ENCODE measurements at places on chromosomes 13 and 19.

GRCh38 chr13:49052813-49053212 is 77.1 kb downstream of the FNDC3A start:
- DNase-seq = no peak

DNA sequence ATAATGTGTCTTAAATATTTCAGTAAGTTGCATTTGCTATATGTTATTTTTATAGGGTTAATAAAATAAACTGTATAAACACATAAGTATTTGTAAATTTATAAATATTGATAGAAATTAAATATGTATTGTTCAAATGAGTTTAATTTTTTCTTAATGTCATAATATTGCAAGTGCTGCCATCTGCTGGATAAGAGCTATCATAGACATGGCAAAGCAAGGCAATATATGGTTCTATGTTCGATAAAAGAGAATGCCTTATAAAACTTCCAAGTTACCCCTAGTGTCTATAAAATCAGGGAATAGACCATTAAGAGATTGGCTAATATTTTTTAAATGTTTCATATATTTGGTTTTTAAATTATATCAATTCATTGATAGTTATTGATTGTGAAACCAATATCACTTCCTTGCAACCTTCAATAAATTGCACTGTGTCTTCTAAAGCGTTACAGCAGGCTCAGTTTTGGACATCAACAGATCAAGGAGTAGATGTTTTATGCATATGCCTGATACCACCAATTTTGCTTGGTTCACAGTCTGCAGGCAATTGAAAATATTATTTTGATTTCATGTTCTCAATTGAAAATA is 29.0 kb upstream of the SLITRK6 start:
- DNase-seq = no peak

- DNase-seq = no peak
These were observed 103.5 kb downstream of the FOXO1 start for GRCh38 chr13:40562975-40563349.

DNA sequence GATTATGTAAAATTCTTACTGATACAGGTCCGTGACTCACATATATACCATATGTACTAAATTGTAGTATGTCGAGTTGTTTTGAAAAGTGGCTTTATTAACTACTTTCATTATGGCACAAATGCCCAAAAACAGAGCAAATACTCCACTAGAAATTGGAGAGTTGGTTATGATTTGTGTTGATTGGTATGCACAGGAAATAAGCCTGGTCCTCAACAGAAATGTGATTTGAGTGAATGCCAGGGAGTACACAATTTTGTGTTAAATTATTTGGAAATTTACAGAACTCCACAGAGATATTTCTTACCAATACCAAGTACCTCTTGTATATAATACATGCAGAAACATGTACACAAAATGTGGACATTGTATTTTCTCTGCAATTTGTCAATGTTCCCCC is 676.7 kb downstream of the PCDH9 start:
- DNase-seq = no peak

GRCh38 chr19:42053037-42053935 is 16.7 kb downstream of the GRIK5 start:
- DNase-seq = no peak

DNA sequence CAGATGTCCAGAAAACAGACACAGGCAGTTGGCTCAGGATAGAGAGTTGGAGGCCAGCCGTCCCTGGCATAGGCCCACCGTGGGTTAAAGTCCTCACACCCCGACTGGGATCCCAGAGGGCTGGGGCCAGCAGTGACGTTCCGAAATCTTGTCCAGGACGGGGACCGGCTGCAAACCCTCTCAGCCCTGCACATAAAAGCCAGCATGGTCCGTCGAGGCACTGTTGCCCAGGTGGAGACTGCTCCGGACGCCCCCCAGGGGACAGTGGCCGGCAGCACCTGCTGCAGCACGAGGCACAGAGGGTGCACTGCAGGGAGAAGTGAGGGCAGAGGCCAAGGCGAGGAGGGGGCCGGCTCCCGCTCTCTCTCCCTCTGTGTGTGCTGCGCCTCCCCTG is 4.3 kb upstream of the IFNL2 start:
- no peak for DNase-seq

DNA sequence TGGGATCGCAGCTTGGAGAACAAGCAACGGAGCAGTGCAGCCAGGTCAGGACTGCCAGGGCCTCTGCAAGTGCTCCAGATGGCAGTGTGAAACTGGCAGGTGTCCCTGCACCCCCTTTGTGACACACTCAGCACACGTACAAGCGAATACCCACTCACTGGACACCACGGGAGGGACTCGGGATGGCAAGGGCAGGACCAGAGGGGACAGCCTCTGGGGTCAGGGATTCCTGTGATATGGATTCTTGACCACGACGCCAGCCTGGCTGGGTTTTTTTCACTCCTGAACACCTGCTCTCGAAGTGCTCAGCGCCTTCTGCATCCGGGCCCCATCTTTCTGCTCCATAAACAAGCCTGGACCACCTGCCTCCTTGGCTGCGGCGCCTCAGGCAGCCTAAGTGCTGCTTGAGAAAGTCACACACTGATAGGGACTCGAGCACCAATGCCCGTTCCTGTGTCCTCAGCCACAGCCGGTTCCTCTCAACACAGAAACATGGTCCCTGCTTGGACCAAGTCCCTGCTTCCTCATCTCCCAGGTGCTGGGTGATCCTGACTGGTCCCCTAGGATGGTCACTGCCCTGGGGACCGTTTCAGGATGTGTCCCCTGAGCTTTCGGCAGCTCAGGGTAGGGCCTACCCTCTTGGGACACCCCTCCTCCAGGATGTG is 22.0 kb downstream of the ELAVL1 start:
- no peak for DNase-seq

GRCh38 chr13:25958986-25959385 is 92.8 kb downstream of the SHISA2 start:
- no peak for DNase-seq

- DNase-seq = no peak
These were observed 283.4 kb upstream of the KLHL1 start for GRCh38 chr13:70391678-70392077.

- DNase-seq = no peak
These were observed 59.2 kb downstream of the MLLT1 start for GRCh38 chr19:6220385-6221191.

DNA sequence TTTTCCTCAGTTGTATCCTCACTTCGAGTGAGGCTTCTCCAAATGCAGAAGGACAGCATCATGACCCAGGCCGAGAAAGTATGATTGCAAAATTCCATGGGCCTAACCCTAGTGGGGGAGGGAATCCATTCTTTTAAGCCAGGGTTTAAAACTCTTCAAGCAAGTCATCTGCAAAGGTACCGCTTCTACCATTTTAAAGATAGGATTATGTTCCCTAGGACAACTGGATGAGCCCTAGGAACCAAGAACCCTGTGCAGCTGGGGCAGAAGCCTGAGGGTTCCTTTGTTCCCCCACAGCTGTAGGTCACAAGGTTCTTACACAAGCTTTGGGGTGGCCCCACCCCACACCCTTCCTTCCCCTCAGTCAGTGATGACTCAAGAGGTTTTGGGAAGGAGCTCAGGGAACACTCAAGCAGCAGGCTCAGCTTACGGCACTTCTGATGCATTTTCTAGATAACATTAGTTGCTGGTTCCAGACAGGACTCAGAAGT is 13.5 kb downstream of the ARL11 start:
- no peak for DNase-seq
